Occipital lobe (tissue), 3 donors: ENCODE measurements at places on chromosomes 12 and 14. TPM values are rescaled to one million over a fixed set of nuclear protein-coding genes. Genes with fewer than 3 reads are reported as not detected.

The INHBC gene
- not detected for total RNA-seq

- no peak for DNase-seq
Observed at GRCh38 chr14:35201066-35201465, 78.7 kb downstream of the PRORP start.

- no peak for DNase-seq
Observed at GRCh38 chr12:106213662-106214061, 34.2 kb downstream of the CKAP4 start.

DNA sequence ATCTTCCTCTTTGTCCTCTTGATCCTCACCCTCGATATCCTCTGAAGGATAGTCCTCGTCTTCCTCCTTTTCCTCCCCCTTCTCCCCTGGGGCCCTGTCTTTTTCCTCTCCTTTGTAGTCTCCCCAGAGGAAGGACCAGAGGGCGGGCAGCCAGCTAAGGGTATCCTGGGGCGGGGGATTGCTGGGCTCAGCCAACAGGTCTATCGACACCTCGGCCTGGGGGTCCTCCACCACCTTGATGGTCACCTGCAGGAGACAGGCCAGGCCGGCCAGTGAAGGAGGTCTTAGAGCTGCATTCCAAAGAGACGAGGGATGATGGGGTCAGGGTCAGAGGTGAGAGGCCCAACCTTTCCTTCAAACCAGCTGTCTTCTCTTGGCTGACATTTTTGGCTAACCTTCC, 16.2 kb downstream of the ISM2 start:
- no peak for DNase-seq

The WSCD2 gene
- 3.3 TPM for total RNA-seq

DNA sequence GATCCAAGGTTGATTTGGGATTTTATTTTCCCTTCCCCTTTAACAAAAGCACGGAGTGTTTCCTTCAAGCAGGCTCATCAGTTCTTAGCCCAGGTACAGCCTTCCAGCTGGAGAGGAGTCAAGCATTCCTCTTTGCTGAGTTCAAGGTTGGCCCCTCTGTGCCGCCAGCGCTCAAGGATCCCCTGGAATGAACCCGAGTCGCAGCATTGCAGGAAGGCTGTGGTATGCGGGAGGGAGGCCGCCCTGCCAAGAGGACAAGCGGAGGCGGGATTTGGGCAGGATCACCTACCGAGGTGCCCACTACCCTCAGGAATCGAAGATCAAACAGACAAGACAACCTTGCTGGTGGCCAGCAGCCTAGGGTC, 53.9 kb upstream of the NCOR2 start:
- no peak for DNase-seq

DNA sequence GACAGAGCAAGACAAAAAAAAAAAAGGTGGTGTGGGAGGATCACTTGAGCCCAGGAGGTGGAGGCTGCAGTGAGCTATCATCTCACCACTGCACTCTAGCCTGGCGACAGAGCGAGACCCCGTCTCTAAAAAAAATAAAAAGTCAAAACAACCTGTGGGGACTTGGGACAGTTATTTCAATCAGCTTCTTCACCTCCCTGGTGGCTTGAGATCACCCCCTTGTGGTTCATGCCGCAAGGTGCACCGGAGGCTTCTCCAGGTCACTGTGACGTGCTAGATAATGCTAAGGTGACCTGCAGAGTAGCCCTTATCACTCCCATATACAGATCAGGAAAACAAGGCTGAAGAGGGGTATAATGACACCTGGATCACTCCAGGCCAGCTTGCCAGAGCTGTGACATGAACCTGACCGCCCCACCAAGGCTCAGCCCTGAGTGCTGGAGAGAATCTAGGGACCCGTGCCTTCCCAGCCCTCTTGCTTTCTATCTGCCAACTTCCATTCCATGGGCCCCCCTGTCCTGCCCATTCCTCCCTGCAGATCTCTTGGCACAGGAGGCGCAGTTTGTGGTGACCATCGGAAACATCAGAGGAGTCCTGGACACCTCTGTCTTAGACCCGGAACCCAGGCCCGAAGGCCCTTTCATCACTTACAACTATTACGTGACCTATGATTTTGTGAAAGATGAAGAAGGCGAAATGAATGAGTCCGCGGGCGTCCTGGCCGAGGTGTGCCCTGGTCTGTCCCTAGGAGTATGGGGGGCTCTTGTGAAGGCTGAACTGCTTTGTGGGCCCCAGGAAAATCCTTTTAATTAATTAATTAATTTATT, 8.1 kb downstream of the LRRC43 start:
- no peak for DNase-seq

GRCh38 chr12:69003991-69004390, 71.0 kb upstream of the CPM start:
- no peak for DNase-seq

The KCNH3 gene
- 7.5 TPM for total RNA-seq

DNA sequence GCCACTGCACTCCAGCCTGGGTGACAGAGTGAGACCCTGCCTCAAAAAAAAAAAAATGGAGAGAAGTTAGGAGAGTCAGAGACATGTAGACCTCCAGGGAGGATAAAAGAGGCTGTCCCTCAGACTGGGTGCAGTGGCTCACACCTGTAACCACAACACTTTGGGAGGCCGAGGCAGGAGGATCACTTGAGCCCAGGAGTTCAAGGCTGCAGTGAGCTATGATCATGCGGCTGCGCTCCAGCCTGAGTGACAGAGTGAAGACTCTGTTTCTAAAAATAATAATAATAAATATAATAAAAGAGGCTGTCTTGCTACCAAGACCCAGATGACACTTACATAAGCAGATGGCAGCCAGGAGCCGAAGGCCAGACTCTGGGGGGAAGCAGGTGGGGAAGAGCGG, 18.5 kb downstream of the SLC7A8 start:
- no peak for DNase-seq

DNA sequence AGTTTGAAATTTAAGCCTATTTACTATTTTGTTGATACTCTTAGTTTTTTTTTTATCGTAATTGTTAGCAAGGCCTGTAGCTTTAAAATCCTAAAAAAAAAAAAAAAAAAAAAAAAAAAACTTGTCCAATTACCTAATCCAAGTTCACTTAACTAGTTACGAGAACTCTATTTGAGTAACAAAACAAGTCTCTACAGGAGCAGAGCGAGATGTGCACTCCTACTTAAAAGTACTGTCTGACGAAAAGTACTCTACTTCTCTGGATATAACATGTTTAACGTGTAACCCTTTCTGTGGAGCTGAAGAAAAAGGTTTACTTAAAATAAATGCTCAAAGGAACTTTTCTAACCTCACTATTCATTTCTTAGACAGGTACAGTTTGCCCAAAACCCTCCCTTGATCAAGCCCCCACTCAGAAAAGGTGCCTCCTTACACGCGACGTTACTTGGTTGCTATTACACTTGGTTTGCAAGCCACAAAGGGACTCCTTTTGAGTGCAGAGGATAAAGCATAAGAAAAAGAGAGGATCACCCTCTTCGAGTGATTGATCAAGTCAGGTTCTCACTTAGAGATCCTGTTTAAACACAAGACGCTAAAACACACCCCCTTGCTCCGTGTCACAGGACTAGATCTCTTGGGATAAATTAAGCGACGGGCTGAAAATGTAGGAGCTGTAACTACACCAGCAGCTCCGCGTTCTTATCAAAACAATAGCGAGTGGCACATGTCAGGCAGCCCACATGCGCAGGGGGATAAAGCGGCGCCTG, 2.2 kb downstream of the BAZ1A start:
- no peak for DNase-seq

The TAC3 gene
- total RNA-seq = 1.6 TPM

The RPS6KL1 gene
- total RNA-seq = 26.5 TPM

The LRFN5 gene
- total RNA-seq = 93.0 TPM

DNA sequence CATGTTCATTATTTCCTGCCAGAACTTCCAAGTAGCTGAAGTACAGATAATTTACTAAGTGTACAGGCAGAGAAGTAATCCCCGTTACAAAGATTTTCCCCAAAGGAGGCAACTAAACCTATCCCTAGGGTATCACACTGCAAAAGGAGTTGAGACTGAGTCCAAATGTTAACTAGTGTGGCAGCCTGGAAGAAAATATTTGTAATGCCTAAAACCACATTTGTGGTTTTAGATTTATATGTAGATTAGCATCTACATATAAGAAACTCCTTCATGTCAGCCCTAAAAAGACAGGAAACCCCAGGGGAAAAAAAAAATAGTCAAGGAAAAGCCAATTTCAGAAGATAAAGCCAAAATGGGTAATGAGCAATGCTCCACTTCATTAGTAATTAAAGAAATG, 1.4 kb upstream of the RNASE12 start:
- DNase-seq = no peak

The LBHD2 gene
- total RNA-seq = not detected

The MYF5 gene
- total RNA-seq = not detected

- DNase-seq = no peak
Observed at GRCh38 chr14:28944605-28945004, 178.0 kb downstream of the FOXG1 start.

- DNase-seq = no peak
Observed at GRCh38 chr12:80445083-80445793, 1.2 kb downstream of the PTPRQ start.

GRCh38 chr12:39671898-39672875, 52.6 kb upstream of the ABCD2 start:
- DNase-seq = no peak

GRCh38 chr12:28543021-28543890, 353.0 kb downstream of the CCDC91 start:
- no peak for DNase-seq

GRCh38 chr12:48034835-48035805, 30.8 kb upstream of the COL2A1 start:
- DNase-seq = no peak

GRCh38 chr12:95057424-95057823, 16.0 kb downstream of the NR2C1 start:
- DNase-seq = no peak

The TUBA1C gene
- 33.5 TPM for total RNA-seq

- no peak for DNase-seq
Observed at GRCh38 chr12:81722004-81722403, 37.1 kb downstream of the PPFIA2 start.

- no peak for DNase-seq
Observed at GRCh38 chr12:58750484-58750883, 169.8 kb downstream of the LRIG3 start.

DNA sequence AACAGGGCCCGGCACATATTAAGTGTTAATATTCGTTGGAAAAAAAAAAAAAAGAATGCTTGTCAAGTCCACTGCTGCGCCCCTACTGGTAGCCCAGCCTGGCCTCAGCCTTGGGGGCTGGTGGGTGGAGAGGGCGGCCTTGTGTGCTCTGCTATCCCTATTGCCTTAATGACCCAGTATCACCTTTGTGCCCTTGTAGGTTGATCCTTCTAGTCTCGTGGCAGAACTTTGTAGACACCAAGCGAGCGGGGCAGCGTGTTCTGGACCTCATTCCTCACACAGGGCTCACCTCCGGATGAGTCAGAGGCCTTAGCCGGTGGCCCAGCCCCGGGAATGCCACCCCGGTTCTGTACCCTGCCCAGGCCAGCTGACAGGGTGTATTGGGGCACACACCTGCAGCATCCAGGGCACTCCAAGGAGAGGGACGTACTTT, 1.8 kb upstream of the RCOR1 start:
- DNase-seq = no peak

GRCh38 chr14:34251662-34252061, 210.4 kb downstream of the SPTSSA start:
- DNase-seq = no peak

DNA sequence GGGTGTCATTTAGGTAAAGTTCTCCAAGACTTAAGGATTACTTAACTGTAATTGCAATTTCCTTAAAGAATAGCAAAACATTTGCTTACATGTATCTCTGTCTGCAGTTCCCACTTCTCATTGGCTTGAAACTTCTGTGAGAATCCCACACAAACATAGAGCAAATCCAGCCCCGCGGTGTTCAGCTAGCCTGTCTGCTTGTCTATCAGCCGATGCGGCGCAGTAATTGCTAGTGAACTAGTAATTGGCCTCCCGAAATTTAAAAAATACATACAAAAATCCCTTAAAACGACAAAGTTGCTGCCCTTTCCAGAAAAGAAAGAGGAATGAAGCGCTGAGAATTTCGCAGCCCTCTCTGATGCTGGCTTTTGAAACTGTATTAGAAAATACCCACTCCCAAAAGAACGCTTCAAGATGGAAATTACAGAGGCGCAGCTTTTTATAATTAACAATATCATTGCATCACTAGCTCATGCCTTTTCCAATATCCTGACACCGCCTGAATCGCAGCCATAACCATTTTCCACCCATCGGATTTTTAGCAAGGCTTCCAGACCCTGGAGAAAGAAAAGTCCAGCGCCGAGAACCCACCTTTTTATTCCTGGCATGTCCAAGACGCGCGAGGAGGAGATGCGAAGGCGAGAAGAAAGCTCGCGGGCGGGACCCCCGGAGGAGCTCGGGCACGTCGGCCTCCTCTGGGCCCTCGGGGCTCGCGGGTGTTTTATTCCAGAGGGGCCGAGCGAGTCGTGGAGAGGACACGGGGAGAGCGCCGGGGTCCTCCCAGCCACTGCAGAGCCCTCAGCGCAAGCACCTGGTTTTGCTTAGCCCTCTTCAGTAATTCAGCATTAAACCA, 646 bp downstream of the FBLN5 start:
- no peak for DNase-seq

The IAPP gene
- total RNA-seq = not detected

GRCh38 chr12:54523637-54524036, 25.8 kb upstream of the PDE1B start:
- no peak for DNase-seq

- no peak for DNase-seq
Observed at GRCh38 chr12:130335517-130336392, 1.9 kb upstream of the PIWIL1 start.

- DNase-seq = no peak
Observed at GRCh38 chr14:95761436-95761835, 47.5 kb upstream of the TCL1A start.

- no peak for DNase-seq
Observed at GRCh38 chr12:85423947-85424346, 143.9 kb downstream of the ALX1 start.

The SLC5A8 gene
- 1.4 TPM for total RNA-seq

- no peak for DNase-seq
Observed at GRCh38 chr12:46374310-46374709, 1.7 kb upstream of the SLC38A2 start.

GRCh38 chr12:111076611-111077451, 156.5 kb upstream of the MYL2 start:
- DNase-seq = no peak

The CIT gene
- 13.3 TPM for total RNA-seq

DNA sequence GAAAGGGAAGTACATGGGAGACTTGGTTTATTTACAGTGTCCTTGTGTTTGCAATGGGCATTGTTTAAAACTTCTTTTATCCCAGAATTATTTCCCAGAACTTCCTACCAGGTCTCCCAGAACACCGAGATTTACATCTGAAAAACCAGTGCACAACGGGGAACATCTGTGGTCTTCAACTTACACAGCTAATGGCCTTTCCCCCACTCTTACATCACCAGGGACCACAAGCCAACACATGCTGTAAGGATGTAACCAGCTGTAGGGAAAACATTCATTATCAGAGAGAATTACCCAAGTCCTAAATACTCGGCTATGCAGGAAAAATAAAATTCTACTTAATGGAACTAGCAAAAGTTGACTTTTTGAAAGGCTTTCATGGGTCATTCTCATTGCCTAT, 267.6 kb downstream of the DUSP6 start:
- no peak for DNase-seq

- no peak for DNase-seq
Observed at GRCh38 chr14:89697281-89698060, 257.1 kb downstream of the EFCAB11 start.

GRCh38 chr14:61151251-61151650, 129.9 kb downstream of the TMEM30B start:
- no peak for DNase-seq

- DNase-seq = no peak
Observed at GRCh38 chr12:124162151-124163110, 132.5 kb upstream of the RFLNA start.

- no peak for DNase-seq
Observed at GRCh38 chr14:96103560-96104460, 64.6 kb downstream of the C14orf132 start.

The KCNK10 gene
- total RNA-seq = 18.9 TPM
